ENCODE measurements at places on chromosomes 7 and 10.

- no peak for DNase-seq
Observed at GRCh38 chr7:130959743-130960207, 225.8 kb upstream of the KLF14 start.

- peak; percentile 68 for DNase-seq
Observed at GRCh38 chr10:70880077-70880534, 8.3 kb downstream of the PCBD1 start.

- peak; percentile 18 for DNase-seq
Observed at GRCh38 chr10:5317547-5318107, 47.1 kb upstream of the UCN3 start.

DNA sequence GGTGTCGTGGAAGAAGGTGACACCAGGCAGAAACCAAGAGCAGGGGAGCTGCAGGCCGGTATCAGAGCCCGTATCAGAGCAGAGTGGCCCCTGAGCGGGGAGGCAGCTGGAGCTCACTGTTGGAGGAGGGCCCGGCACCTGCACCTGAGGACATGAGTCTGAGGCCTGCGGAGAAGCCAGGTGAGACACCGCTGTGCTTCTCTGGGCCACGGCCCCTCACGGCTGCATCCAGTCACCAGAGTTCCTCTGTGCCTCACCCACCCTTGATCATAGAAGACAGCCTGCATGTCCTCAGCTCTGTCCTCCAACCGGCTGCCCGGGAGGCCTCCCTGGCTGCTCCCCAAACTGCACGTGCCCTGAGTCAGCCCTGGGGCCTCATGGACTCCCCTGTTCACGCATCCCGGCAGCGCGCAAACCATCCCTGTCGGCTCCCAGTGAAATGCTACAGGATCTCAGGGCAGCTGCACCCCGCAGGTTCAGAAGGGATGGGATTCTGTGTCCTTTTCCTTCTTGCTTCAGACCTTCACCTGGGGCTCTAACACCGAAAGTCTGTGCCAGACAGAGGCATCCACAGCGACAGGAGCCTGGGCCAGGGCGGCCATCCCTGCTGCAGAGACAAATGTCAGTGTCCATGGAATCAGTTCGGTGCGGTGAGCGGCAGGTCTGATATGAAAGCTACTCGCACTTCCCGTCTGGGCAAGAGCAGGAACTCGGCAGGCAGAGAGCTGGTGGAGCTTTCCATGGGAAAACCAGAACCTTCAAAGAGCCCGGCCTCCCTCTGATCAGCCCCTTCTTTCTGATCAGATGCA, 111.9 kb upstream of the FAM20C start:
- DNase-seq, result no peak

DNA sequence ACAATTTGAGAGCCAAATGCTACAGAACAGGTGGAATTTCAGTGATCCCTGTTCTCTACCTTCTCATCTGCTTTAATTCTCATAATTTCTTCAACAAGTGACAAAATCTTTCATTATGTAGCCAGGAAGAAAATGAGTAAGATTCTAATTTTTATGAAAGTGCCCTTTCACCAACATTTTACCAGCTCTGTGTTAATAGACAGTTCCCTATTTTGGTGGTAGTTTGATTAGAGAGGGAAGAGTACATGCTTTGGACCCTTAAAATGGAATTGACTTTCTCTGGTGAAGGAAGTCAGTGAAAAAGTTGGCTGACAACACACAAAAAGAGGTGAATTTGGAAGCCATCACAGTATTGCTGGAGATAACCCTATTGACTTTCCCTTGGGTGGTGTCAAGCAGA, 61.7 kb downstream of the CACNB2 start:
- DNase-seq, result no peak

DNA sequence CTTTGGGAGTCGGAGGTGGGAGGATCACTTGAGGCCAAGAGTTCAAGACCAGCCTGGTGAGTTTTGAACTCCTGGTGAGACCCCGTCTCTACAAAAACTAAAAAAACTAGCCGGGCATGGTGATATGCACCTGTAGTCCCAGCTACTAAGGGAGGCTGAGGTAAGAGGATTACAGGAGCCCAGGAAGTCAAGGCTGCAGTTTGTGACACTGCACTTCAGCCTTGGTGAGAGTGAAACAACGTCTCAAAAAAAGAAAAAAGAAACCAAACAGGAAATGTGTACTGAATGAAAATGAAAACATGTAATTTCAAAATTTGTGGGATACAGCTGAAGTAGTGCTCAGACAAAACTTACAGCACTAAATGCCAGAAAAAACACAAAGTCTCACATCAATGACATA, 7.6 kb downstream of the ARHGAP12 start:
- DNase-seq, result no peak

DNA sequence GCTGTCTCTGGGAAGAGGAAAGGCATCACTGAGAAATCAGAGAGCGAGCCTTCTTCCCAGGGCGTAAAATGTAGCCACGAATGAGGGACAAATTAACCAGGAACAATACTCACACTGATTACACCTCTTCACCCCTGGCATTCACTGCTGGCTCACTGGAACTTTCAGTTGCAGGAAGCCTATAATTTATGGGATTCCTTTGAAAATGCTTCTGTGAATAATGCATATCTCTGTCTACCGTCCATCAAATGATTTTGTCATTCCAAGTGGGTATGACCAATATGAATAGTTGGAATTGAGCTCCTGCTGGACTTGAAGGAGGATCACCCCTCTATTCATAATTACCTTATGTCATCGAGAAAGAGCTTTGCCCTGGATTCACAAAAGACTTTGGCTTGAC, 360.3 kb upstream of the FZD8 start:
- DNase-seq, result no peak

DNA sequence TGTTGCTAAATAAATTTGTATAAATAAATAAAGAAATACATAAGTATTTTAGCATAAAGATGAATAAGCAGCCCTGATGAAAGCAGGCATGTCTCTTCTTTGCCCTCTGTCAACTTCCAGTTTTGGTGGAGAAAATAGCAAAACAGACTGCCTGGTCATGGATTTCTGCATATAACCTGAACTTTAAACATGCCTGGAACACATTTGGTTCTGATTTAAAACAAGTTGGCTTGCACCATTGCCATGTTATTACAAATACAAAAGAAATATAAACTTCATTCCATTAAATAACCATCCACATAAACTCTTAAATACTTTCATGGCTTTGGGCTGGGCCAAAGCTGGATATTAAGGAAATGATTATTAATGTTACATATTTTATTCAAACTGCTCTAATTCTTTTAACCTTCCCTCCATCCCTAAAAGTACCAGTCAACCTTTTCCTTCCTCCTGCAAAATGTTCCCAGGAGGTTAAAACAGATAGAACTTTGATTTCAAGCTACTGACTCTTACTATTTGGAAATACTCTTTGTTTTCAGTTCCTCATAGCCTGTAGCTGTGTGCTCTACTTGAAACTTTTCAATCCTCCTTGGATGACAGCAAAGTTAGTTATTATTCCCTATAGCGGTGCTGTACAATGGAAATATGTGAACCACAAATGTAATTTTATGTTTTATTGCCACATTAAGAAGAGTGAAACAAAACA, 96.3 kb downstream of the BICC1 start:
- DNase-seq, result no peak

DNA sequence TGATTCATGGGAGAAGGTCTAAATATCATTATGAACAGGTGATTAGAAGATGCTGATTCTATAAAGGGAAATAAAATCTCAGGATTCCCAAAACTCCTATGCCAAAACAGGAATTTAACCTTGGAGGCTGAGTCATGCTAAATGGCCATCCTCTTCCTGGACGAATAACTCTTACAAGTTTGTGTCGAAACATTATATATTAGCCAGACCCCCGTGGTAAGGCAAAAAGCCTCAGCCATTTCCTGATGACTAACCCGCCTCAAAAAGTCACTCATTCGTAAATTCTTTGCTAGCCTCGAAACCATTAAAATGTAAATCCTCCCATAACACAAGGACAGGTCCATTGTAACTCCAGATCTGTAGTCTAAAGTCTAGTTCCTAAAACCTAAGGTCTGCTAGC, 32.0 kb downstream of the CUL2 start:
- DNase-seq, result no peak

DNA sequence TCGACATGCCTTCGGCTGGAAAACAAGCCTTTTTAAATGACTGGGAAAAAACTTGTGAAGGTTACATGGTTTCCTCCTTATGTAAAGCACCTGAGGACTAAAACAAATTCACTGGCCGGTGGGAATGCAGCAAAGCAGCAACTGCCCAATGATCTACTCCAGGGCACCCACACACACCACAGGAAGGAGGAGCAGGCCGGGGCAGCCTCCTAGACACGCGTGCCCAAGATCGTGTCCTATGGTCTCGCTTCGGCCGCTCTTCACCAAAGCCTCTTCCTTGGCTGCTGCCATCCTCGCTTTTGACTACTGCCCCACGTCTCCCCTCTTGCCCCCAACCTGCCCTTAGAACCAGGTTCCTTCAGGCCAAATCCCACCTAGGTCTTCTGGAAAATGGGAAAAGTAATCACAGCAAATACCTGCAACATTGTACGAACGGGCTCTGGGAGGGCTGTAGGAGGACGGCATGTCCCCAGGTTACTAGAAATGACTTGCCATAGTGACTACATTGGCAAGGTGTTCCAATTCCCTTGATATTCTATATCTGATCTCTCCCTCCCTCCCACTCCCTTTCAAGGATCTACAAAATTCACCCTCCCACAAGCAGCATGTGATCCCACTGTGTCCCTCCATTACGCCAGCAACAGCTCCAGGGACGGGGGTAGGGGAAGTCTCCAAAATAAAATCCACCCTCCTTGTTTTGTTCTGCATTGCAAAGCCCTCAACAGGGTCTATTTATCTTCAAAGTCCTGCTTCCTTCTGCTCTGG, 84.9 kb downstream of the RNF216 start:
- DNase-seq, result no peak

GRCh38 chr10:63699785-63700613, 178.8 kb downstream of the REEP3 start:
- no peak for DNase-seq

GRCh38 chr7:112421666-112422486, 28.4 kb upstream of the IFRD1 start:
- no peak for DNase-seq

DNA sequence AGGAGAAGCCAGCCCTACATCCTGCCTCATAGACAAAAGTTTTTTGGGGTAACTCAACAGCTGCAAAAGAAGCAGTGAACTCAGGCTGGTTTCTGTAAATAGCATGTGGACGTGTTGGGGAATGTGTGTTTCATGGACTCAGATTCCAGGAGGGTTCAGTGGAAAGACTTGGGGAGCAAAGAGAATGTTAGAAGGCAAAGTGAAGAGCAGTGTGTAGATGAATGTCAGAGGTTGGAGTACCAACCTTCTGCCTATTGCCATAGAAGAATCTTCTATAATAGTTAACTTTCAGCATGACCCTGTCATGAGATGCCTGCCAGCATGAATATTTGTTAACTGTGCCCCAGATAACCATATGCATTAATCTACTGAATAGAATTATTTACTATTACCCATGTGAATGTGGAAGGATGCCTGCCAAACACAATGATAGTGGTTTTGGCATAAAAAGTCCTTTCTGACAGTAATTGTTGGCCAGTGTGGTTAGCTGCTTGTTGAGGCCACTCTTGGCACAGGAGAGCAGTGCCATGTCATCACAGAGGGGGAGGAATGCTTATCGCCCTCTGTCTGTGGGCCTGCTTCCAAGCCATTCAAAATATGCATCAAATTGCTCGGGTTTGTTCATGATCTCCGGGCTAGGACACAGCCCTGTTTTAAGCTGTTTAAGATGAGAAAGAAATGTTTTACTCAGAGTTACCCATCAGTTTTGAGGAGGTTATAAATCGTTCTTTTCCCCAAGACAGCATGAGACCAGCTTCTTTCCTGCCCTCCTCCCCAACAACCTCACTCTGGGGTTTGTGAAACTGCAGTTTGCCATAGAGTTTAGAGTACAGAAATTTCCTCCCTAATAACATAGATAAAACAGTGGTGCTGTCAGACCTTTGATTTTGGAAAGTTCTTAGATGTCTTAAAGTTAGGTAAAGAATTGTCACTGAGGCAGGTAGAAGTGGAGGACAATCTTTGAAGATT, 165.3 kb downstream of the WNT2 start:
- DNase-seq, result no peak

Data from activated CD4-positive, alpha-beta T cell treated with anti-CD3 and anti-CD28 coated beads, Interleukin-2, amount 50 U/mL, for 1 hour (primary cell).